ENCODE measurements at places on chromosomes 4 and X. TPM values are rescaled to one million over a fixed set of nuclear protein-coding genes. Genes with fewer than 3 reads are reported as not detected.

Gene CT45A2
- total RNA-seq, result not detected

GRCh38 chr4:6946497-6946896, 36.9 kb downstream of the TBC1D14 start:
- no peak for DNase-seq

- DNase-seq, result no peak
These were observed 330.4 kb downstream of the GBA3 start for GRCh38 chr4:23023121-23023520.

- DNase-seq, result peak; percentile 11
These were observed 685.5 kb downstream of the KCTD8 start for GRCh38 chr4:43763029-43763610.

Measured in bronchial epithelial cell (primary cell).